ENCODE measurements at places on chromosomes 4 and X. TPM values are rescaled to one million over a fixed set of nuclear protein-coding genes. Genes with fewer than 3 reads are reported as not detected.

GPC3 gene
- not detected for total RNA-seq

TNIP3 gene
- total RNA-seq, result 13.7 TPM

- no peak for DNase-seq
These were observed 265.3 kb upstream of the GK2 start for GRCh38 chr4:79673377-79673776.

DNA sequence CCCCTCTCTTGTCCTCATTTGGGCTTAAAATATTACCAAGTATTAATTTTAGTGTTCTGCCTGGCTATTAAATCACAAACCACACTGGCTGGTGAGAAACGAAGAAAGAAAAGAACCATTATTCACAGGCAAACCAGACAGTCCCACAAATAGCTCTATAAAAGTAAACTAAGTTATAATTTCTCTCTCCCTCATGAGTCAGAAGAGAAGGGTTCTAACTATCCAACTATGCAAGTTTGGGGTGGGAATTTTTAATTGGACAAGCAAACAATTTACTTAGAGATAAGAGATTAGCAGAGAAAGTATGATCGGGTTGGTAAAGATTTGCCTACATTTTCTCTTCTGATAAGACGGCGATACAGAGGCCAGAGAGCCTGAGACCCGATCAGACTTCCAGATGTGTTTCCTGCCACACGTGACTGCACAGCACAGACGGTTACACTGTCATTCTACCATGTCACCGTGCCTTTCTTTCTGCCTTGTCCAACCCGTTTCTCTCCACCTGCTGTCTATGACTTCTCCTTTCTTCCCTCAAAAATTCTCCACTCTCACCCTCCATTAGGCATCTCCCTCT, 52.3 kb downstream of the MEPE start:
- DNase-seq, result no peak

GRCh38 chrX:124887572-124887971, 432.1 kb upstream of the TEX13C start:
- DNase-seq, result no peak

Measured in CD8-positive, alpha-beta memory T cell (primary cell).